IgD-negative memory B cell (primary cell): ENCODE measurements at places on chromosomes 1 and 21. TPM values are rescaled to one million over a fixed set of nuclear protein-coding genes. Genes with fewer than 3 reads are reported as not detected.

The CRABP2 gene
- 0.31 TPM for polyA plus RNA-seq

The DIO1 gene
- 0.18 TPM for polyA plus RNA-seq

The CFHR2 gene
- polyA plus RNA-seq: not detected

The EPHA10 gene
- polyA plus RNA-seq: not detected

The RNF207 gene
- 0.23 TPM for polyA plus RNA-seq

The MXRA8 gene
- polyA plus RNA-seq: not detected

The C4BPB gene
- not detected for polyA plus RNA-seq

The ERG gene
- not detected for polyA plus RNA-seq

The SYTL1 gene
- polyA plus RNA-seq: 130 TPM

The SAMD13 gene
- polyA plus RNA-seq: not detected

The GBP4 gene
- polyA plus RNA-seq: 10.1 TPM

The MFAP2 gene
- polyA plus RNA-seq: 0.43 TPM

The S100A7 gene
- not detected for polyA plus RNA-seq

The CCDC185 gene
- not detected for polyA plus RNA-seq

The GPA33 gene
- polyA plus RNA-seq: 3.3 TPM

The CFHR5 gene
- polyA plus RNA-seq: not detected

The OR2T29 gene
- polyA plus RNA-seq: not detected

The PLA2G2C gene
- polyA plus RNA-seq: not detected

The FCGR1A gene
- 0.43 TPM for polyA plus RNA-seq

The PLA2G2A gene
- not detected for polyA plus RNA-seq
